ENCODE measurements at places on chromosomes 5 and 9.

- no peak for DNase-seq
Measured at GRCh38 chr5:149282966-149283332, 11.3 kb downstream of the AFAP1L1 start.

DNA sequence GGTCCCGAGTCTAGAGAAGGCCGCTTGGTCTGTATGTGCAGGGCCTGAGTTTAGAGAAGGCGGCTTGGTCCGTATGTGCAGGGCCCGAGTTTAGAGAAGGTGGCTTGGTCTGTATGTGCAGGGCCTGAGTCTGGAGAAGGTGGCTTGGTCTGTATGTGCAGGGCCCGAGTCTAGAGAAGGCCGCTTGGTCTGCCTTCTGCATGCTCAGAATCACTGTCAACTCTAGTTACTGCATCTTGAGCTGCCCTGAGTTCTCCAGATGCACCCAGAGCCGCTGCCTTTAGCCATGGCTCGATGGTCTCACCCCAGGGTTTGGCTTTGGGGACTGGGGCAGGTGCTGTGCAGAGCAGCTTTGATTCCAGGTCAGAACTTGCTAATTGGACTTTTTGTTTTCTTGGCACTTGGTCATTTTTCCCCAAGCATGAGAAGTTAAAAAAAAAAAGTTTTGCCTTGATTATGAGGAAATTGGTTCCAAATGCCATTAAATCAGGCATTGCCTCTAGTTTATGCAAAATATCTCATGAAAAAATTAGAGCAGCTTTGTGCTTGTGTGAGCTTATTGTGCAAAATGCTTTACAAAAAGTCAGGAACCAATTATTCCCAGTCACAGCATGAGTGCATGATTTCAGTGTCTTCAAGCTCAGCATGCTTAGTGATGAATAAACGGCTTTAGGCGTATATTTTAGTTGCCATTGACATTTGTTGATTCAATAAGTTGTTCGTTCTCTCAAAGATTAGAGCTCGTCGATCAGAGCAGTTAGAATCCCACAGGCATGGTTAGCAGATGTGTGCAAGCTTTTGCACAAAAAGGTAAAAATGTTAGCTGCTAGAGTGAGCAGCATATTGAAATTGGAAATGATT is 25.4 kb upstream of the EXOC3 start:
- DNase-seq: no peak

DNA sequence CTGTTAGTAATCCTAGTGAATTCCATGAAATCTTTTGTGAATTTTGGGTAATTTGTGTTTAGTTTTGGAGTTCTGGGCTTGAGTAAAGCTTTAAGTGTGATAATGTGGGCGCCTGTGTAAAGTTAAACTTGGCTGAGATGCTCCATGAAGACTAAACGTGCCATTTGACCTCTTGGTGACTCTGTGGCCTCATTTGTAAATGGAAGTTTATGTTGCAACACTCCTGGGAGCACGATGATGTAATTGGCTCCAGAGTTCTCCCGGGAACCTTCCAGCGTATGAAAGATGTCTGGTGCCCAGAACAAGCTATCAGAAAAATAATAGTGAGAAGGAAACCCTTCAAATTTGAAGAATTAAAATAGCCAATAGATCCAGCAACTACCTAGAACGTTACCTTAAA is 981.2 kb downstream of the TLE4 start:
- DNase-seq: no peak

DNA sequence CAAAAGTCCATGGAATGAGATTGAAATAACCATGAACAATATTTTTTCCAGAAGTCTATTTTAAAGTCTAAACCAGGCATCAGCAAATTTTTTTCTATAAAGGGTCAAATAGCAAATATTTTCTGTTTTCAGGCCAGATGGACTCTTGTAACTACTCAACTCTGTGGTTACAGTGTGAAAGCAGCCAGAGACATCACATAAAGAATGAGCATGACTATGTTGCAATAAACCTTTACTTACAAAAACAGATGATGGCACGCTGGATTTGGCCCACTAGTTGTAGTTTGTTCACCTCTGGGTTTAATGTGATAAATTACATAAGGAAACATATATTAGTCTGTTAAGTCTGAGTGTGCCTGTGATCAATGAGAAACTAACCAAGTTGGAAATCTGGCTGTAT is 319.2 kb downstream of the TRPM3 start:
- DNase-seq: no peak

GRCh38 chr5:95734906-95735305 is 3.8 kb downstream of the RHOBTB3 start:
- no peak for DNase-seq

DNA sequence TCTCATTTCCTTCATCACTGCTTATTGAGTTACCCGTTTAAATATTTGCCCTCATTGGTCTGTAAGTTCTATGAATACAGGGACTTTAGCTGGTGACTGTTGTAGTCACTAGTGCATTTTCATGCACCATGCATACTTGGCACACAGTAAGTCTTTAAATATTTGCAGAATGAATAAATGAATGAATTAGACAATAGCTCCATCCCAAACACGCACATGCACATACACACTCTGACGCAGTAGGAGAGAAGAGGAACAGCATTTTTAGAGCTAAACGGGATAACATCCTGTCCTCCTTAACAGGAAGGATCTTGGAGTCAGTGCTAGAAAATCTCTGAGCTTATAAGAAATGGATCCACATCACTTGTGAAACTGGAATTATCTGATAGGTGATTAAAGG is 447.7 kb downstream of the KIF4B start:
- no peak for DNase-seq

DNA sequence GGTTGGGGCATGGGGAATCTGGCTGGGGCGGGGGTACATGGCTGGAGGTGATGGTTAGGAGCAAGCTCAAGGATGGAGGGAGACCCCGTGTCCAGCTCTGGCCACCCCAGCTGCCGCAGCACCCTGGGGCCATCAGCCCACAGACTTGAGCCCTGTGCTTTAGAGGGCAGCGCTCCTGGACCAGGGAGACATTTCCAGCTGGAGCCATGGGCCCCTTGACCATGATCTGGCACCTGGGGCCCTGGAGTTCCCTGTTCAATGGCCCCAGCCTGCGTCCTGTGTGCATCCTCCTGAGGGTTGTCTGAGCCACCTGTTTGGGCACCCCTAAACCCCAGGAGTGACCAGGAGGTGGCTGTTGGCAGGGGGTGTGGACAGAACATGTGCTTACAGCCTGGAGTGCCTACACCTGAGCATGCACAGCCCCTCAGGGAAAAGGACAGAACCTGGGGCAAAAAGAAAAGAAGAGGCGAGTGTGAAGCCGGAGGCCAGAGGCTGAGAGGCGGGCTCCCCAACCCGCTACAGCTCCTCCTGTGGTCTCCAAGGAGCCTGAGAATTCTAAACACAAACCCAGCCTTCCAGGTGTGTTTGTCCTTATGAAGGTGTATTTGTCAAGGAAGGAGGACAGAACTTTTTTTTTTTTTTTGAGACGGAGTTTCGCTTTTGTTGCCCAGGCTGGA is 126.7 kb downstream of the C9orf50 start:
- no peak for DNase-seq

DNA sequence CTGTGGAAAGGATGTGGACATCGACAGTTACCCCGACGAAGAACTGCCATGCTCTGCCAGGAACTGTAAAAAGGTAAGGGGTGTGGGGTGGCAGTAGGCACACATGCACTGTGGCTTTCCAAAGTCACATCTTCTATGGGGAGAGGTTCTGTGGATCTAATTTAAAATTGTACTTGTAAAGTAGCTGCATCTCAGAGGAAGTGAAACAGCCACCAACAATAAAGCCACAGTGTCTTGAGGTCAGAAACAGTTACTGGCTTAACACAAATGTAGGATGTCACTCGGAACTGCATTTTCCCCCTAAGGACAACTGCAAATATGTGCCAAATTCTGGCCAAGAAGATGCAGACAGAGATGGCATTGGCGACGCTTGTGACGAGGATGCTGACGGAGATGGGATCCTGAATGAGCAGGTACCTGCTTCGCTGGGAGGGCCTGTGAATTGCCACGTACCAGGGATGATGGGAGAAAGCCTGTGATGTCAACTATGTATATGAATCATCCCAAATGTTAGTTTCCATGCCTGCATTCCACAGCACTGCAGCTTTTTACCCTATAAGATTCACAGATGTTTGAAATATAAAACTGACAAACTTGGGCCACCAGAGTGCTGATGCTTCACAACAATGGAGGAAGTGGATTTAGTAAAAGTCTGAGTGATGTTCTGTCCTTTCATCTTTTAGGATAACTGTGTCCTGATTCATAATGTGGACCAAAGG is 35.3 kb downstream of the THBS4 start:
- no peak for DNase-seq

GRCh38 chr9:78032730-78033457 is 1.3 kb upstream of the GNAQ start:
- no peak for DNase-seq

GRCh38 chr5:158140120-158140731 is 281.3 kb upstream of the CLINT1 start:
- no peak for DNase-seq

- DNase-seq: no peak
Measured at GRCh38 chr9:92474587-92474986, 7.7 kb downstream of the ASPN start.

Measured in stimulated activated CD8-positive, alpha-beta memory T cell treated with anti-CD3 and anti-CD28 coated beads, Interleukin-15, amount 100 ng/mL, for 48 hours (primary cell).